ENCODE measurements at places on chromosomes 3 and 15.

DNA sequence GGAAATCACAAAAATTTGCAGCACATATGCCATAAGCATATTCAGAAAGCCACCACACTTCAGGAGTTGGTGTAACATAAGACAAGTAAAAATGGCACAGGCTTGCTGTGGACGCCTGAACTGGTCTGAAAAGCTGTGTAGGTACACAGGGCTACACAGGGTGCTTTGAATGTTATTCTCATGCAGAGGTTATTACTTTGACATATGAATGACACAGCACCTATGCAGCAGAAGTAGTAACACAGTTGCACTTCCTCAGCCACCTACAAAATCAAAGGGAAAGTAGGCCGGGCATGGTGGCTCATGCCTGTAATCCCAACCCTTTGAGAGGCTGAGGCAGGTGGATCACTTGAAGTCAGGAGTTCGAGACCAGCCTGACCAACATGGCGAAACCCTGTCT, 54.5 kb downstream of the OSBPL10 start:
- DNase-seq, result no peak

- DNase-seq, result no peak
Observed at GRCh38 chr3:167874671-167875372, 139.3 kb downstream of the SERPINI1 start.

GRCh38 chr3:10376353-10376752, 55.4 kb upstream of the SEC13 start:
- no peak for DNase-seq

GRCh38 chr3:123687286-123687685, 102.4 kb upstream of the HACD2 start:
- peak; percentile 26 for DNase-seq

GRCh38 chr3:56308471-56308870, 159.8 kb downstream of the ERC2 start:
- DNase-seq, result no peak
